ENCODE measurements at places on chromosomes 13 and 19. TPM values are rescaled to one million over a fixed set of nuclear protein-coding genes. Genes with fewer than 3 reads are reported as not detected.

- peaks cover 15% of the 10 kb centered on the region for H3K4me1 ChIP-seq
- no peaks in the 10 kb centered on the region for H3K27me3 ChIP-seq
- peaks cover 43% of the 10 kb centered on the region for H3K36me3 ChIP-seq
- no peak overlapping the region for H3K27ac ChIP-seq
These were observed 5.1 kb downstream of the IGFLR1 start for GRCh38 chr19:35736913-35737886.

- H3K4me3 ChIP-seq, result no peak overlapping the region
- no peak overlapping the region for H3K27ac ChIP-seq
- H3K27me3 ChIP-seq, result no peaks in the 10 kb centered on the region
- H3K36me3 ChIP-seq, result no peaks in the 10 kb centered on the region
- no peak for DNase-seq
These were observed 41.9 kb upstream of the POSTN start for GRCh38 chr13:37640499-37640898.

The CEACAM21 gene
- total RNA-seq, result 1.1 TPM

The TMEM190 gene
- total RNA-seq, result not detected

GRCh38 chr13:62113179-62113578 lies 697.5 kb upstream of the PCDH20 start:
- no peaks in the 10 kb centered on the region for H3K36me3 ChIP-seq
- no peak overlapping the region for H3K4me3 ChIP-seq
- DNase-seq, result no peak
- no peak overlapping the region for H3K27ac ChIP-seq
- H3K27me3 ChIP-seq, result no peaks in the 10 kb centered on the region

The IFNL1 gene
- not detected for total RNA-seq

The ZNF888 gene
- total RNA-seq, result 2.6 TPM

DNA sequence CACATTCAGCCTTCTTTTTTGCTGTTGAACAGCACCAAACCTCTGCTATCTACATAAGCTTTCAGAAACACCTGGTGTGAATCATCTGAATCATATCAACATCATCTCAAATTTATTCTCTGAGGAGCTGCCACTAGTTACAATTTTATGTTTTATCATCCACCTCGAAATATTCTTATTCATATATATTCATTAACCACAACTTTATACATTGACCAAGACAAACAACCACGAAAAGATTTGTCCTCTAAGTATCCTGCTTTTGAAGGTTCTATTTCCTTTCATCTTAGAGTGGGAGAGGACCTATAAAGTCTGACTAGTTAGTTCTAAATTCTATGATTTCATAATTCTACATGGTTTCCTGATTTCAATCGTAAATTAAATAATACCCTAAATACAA lies 18.9 kb downstream of the ESD start:
- H3K4me1 ChIP-seq, result peaks cover 37% of the 10 kb centered on the region
- H3K27me3 ChIP-seq, result no peaks in the 10 kb centered on the region
- H3K27ac ChIP-seq, result peak overlapping the region; percentile 84
- DNase-seq, result no peak

GRCh38 chr19:19006213-19006612 lies 27.1 kb downstream of the SUGP2 start:
- H3K4me3 ChIP-seq, result no peak overlapping the region
- H3K36me3 ChIP-seq, result peaks cover 59% of the 10 kb centered on the region
- H3K4me1 ChIP-seq, result no peaks in the 10 kb centered on the region
- H3K27me3 ChIP-seq, result no peaks in the 10 kb centered on the region
- H3K27ac ChIP-seq, result no peak overlapping the region
- no peak for DNase-seq

DNA sequence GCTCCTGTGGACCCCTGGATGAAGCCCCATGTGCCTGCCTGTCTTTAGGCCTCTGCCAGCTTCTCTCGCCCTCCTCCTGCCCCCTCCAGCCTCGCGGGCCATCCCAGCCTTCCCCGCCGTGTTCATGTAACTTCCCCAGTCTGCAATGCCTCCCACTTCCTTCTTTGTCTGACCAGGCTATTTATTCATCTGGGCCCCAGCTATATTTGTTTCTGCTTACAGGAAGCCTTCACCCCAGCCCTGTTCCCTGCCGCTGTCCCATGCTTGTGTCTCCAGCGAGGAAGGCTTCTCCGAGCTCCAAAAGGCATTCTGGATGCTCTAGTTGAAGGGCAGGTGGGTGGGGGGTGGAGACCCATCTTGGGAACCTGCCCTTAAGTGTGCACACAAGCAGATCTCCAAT lies 7.9 kb upstream of the C3 start:
- H3K27me3 ChIP-seq, result no peaks in the 10 kb centered on the region
- DNase-seq, result no peak
- H3K36me3 ChIP-seq, result peaks cover 8% of the 10 kb centered on the region
- no peak overlapping the region for H3K27ac ChIP-seq

- DNase-seq, result no peak
- H3K4me1 ChIP-seq, result no peaks in the 10 kb centered on the region
- no peak overlapping the region for H3K4me3 ChIP-seq
- H3K27ac ChIP-seq, result no peak overlapping the region
- no peaks in the 10 kb centered on the region for H3K27me3 ChIP-seq
These were observed 64.0 kb downstream of the ATP11A start for GRCh38 chr13:112753833-112754232.

Data from thoracic aorta (tissue), 2 donors.